ENCODE measurements at places on chromosomes 2 and 18.

DNA sequence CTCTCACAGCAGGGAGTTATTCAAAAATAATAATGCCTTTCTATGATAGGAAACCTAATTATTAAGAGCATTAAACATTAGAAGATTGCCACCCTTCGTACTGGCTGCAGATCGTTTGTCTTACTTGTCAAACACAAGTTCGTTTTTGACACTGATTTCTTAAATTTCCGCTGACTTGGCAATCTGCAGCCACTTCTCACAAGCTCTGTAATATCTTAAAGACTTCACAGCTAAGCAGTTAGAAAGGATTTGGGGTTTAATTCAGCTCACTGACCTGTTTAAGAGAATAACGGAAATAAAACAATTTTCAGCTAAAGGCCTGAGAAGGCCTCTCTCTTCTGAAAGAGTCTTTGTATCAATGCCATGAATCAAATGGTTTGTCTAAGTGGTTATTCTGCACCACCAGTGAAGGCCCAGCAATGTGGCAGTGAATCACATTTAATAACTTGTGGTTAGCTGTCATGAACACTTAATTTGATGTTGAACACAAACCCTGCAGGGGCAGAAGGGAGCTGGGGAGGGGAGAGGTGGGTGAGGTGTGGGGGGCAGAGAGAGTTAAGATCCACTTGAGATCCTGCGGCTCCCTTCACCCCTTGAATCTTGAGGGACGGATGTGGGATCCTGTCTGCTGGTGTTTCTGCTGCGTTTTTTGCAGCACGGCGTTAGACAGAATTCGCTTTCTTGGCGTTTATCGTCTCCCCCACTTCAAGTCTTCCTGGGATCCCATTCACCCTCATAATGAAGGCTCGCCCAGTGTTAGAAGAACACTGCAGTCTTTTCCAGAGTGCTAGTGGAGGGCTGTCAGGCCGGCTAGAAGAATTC lies 145.4 kb upstream of the SATB2 start:
- DNase-seq, result no peak

- DNase-seq, result no peak
Observed at GRCh38 chr2:36756438-36756837, 59.9 kb downstream of the VIT start.

DNA sequence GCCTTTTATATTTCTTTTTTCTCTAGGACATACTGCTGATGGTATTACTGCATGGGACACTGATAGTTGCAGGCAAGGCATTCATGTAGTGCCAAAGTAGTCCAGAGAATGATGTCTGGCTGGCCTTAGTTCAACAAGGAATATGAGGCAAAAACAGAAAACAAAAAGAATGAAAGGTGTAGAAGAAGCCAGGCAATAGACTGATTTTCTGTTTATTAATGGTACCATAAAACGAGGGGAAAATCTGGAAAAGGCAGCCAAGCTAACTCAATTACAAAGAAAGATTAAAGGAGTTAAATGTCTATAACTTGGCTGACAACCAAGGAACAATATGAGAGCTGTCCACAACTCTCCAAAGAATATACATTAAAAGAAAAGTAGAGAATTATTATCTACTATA lies 284.9 kb downstream of the ZEB2 start:
- DNase-seq, result no peak

- no peak for DNase-seq
Observed at GRCh38 chr2:223923976-223924375, 21.2 kb downstream of the WDFY1 start.

DNA sequence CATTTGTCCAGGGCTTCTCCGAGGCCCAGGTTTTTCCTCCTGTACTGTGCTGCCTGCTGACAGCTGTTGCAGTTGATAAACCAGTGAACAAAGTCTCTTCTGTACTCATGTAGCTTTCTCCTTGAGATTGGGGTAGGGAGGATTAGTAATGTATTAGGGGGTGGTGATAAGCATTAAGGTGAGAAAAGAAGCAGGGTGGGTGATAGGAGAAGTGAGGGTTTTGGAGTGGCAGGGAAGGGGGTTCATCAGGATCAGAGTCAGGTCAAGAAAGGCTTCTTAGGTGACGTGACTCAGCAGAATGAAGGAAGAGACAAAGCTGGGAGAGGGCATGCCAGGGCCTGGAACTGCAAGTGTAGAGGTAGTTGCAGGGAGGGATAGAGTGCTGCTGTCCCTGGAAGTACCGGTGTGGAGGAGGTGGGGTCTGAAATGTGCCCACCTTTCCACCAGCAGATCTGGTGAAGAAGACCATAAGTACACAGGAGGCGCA lies 48.7 kb downstream of the PKP4 start:
- DNase-seq, result no peak

DNA sequence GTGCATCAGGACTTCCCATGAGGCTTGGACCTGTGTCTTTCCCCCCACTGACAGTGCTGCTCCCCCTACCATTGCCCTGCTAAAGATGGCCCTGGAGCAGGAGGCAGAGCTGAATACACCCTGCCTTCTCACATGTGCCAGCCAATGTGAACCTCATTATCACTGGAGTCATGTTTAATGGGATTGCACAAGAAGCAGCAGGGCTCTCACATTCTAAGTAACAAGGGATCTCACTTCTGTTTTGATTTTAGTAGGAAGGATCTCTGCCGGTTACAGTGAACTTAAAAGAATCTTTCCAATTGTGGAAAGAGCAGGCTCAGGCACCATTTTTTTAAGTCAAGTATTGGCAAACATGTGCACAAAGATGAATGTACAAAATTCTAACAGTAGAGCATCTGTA lies 322.1 kb upstream of the MEX3C start:
- DNase-seq, result no peak

DNA sequence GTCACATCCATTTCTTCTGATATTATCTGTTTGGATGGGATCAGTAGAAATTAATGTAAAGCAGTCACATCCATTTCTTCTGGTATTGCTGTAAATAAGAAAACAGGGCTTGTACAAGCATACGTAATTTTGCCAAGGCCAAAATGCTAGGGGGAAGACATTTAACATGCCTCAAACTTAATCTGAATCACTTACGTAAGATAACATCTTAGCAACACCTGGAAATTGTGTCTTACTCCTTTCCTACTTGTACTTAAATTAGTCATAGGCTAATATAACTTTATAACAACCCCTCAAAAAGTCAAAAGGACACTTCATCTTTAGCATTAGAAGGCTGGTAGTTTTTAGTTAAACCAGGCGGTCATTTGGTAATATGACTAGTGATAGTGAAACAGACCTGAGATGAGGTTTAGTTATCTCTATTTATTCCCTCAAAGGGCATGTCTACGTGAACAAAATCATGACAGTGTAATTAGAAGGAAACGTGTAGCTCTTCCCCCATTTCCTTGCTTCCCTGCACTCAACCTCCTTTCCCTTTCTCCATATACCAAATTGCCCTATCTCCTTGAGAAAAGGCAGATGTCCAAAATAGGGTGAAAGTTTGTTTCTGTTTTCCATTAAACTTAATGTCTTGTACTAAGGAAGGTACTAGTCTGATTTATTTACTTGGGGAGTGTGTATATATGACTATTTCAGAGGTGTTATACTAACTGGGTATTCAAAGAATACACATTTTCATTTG lies 99.3 kb upstream of the FZD5 start:
- no peak for DNase-seq

GRCh38 chr2:104405623-104406022 lies 448.3 kb upstream of the POU3F3 start:
- DNase-seq, result no peak

GRCh38 chr2:7205151-7205830 lies 288.1 kb downstream of the RNF144A start:
- no peak for DNase-seq

- no peak for DNase-seq
Observed at GRCh38 chr2:52862801-52863200, 904.8 kb upstream of the CHAC2 start.

GRCh38 chr18:26708806-26709716 lies 156.4 kb downstream of the AQP4 start:
- DNase-seq, result no peak

GRCh38 chr2:69764286-69765095 lies 22.6 kb downstream of the ANXA4 start:
- DNase-seq, result no peak

DNA sequence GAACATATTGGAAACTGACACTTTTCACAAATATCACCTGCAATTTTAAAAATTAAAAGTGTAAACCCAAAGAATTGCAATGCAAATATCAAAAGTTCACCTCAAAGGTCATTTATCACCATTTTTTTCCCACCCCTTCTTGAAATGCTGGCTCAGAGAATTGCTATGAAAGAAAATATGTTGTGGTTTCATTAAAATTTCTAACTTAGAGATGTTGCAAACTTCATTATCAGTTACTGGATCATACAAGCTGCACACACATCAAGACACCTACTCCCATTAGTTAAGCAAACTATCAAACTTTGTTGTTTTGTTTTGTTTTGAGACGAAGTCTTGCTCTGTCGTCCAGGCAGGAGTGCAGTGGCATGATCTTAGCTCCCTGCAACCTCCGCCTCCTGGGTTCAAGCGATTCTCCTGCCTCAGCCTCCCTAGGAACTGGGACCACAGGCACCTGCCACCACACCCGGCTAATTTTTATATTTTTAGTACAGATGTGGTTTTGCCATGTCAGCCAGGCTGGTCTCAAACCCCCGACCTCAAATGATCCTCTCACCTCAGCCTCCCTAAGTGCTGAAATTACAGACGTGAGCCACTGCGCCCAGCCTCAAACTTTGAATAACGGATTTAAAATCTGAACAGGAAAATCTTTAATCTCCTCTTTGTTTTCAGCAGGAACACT lies 37.0 kb downstream of the STK39 start:
- DNase-seq, result no peak

GRCh38 chr2:9950521-9951271 lies 797 bp upstream of the GRHL1 start:
- DNase-seq, result peak; percentile 76

GRCh38 chr2:113370478-113371091 lies 66.9 kb upstream of the ZNG1B start:
- peak; percentile 36 for DNase-seq

DNA sequence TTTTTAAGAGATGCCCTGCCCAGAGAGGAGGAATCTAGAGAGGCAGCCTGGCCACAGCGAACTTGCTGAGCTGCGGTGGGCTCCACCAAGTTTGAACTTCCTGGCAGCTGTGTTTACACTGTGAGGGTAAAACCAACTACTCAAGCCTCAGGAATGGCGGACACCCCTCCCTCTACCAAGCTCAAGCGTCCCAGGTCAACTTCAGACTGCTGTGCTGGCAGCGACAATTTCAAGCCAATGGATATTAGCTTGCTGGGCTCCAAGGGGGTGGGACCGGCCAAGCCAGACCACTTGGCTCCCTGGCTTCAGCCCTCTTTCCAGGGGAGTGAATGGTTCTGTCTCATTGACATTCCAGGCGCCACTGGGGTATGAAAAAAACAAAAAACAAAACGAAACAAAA lies 289.4 kb downstream of the KCNS3 start:
- no peak for DNase-seq

GRCh38 chr18:74082742-74083556 lies 64.7 kb downstream of the FBXO15 start:
- no peak for DNase-seq

GRCh38 chr18:2191180-2191790 lies 380.0 kb downstream of the METTL4 start:
- no peak for DNase-seq

DNA sequence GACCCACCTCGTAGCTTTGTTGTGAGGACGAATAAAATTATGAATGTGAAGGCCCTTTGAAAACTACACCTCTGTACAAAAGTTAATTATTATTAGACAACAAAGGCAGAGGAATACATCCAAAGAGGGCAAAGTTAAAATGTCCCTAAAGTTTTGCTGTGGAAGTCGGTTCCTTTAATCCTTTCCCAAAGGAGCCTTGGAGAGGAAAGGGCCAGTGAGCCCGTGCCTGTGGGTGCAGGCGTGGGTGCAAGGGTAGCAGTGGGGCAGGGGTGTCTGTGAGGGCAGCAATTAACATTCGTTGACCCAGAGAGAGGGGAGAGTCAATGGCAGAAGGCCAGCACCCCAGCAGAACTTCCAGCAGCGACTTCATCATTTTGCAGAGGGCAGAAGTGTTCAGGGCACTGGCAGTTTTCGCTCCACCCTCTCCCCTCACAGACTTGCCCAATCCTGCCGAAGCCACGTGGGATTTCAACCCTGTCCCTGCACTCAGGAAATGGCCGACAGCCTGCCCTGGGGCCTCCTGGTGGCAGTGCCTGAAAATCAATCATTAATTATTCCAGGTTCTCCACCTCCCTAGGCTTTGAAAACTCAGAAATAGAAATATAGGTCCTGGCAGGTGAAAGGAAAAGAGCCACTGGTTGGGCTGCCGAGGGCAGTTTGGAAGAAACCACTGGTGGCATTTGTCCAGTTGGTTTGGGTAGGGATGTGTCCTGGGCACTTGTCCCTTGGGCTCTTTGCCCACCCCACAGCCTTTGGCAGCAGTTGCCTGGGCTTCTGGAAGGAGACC lies 4.2 kb upstream of the PAX8 start:
- DNase-seq, result no peak

GRCh38 chr2:191840921-191841320 lies 6.0 kb downstream of the CAVIN2 start:
- no peak for DNase-seq

DNA sequence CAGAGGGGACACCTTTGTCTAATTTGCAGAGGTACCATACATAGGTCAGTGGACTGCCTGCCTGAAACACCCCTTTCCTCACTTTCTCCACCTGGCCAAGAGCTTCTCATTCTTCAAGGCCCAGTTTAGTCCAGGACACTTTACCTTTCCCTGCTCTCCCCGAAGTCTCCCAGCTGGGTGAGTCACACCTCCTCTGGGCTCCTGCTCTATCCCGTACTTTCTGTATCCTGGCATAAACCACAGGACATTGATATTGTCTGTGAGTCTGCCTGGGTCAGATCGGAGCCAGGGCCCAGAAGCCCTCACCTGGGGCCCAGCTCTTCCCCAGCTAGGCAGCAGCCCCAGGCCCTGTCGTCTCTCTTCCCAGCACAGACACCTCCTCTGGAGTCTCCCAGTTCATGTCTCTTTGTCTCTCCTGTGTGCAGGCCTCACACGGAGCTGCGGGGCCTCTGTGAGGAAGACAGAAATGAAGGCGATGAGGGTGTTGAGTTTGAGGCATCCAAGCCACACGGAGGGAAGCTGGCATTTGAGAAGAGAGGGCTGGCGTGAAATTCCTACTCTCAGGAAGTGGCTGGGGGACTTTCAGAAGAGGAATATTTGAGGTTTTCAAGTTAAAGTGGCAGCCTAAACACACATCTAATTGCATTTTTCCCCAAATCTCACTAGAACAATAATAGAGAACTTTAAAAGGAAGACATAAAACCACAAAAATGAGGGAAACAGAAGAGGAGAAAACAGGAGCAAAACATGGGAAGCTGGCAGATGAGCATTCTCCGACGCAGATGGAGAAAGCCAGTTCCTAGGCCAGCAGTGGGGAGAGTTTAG lies 79.6 kb upstream of the LAPTM4A start:
- no peak for DNase-seq

GRCh38 chr2:226758921-226759640 lies 40.5 kb downstream of the IRS1 start:
- DNase-seq, result no peak

All from GM19239 (cell line).